ENCODE measurements at places on chromosomes 4 and X. TPM values are rescaled to one million over a fixed set of nuclear protein-coding genes. Genes with fewer than 3 reads are reported as not detected.

Gene ZNF674
- total RNA-seq, result 5.1 TPM

Gene FGF5
- 0.15 TPM for total RNA-seq

GRCh38 chr4:2753436-2753835 lies 2.7 kb downstream of the TNIP2 start:
- DNase-seq, result peak; percentile 38

GRCh38 chr4:20617678-20618396 lies 82.4 kb upstream of the PACRGL start:
- peak; percentile 83 for DNase-seq

GRCh38 chrX:122203399-122203798 lies 980.7 kb upstream of the GRIA3 start:
- DNase-seq, result no peak

DNA sequence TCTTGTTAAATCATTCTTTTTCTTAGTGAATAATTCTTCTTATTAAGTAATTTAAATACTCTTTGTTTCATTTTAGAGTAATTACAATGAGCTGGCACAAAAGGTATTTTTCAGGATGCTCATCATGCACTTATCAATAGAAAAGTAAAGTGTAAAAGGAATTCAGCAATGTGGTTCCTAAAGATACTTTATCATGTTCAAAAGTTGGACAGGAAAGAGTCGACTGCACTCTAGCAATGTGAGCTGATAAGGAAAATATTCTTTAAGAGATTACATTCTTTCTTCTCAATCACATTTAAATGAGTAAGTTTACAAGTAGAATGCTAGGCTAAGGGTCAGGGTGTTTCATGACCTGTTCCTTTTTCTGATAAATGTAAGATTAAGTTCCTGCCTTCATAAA lies 609.5 kb upstream of the FAM241A start:
- DNase-seq, result no peak

GRCh38 chr4:136864604-136865185 lies 667.6 kb downstream of the PCDH18 start:
- DNase-seq, result no peak

DNA sequence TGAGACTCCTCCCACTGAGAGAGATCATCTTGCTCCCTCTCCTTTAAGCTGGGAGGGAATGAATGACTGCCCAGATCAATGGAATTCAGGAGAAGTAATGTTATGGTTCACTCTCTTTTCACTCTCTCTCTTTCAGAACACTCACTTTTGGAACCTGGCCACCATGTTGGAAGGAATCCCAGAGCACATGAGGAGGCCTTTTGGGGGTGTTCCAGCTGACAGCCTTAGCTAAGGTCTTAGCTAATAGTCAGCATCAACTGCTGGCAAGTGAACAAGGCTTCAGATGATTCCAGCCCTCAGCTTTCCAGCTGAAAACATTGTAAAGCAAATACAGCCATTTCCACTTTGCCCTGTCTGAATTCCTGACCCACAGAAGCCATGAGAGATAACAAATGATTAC lies 124.0 kb upstream of the CLNK start:
- no peak for DNase-seq

- DNase-seq, result no peak
Observed at GRCh38 chr4:14336656-14337055, 665.6 kb upstream of the CPEB2 start.
